ENCODE measurements at places on chromosomes 5 and 9.
A peak's percentile ranks its signal among the peaks of the same experiment; 100 is the strongest.

DNA sequence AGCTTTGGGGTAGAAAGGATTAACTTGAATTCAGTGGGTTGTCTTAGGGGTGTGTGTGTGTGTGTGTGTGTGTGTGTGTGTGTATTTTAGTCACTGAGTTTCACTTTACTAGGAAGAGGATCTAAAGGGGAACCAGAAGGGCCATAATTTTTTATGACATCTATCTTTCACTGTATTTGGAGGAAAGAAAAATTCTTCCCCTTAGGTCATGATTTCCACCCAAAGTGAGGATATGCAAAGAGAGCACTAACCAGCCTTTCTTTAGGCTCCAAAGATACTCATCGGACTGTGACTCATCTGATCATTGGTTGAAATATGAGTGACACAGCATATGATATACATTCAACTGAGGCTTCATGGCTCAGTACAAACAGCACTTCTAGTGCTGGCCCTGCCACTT is 75.2 kb upstream of the RASGRF2 start:
- DNase-seq = no peak

DNA sequence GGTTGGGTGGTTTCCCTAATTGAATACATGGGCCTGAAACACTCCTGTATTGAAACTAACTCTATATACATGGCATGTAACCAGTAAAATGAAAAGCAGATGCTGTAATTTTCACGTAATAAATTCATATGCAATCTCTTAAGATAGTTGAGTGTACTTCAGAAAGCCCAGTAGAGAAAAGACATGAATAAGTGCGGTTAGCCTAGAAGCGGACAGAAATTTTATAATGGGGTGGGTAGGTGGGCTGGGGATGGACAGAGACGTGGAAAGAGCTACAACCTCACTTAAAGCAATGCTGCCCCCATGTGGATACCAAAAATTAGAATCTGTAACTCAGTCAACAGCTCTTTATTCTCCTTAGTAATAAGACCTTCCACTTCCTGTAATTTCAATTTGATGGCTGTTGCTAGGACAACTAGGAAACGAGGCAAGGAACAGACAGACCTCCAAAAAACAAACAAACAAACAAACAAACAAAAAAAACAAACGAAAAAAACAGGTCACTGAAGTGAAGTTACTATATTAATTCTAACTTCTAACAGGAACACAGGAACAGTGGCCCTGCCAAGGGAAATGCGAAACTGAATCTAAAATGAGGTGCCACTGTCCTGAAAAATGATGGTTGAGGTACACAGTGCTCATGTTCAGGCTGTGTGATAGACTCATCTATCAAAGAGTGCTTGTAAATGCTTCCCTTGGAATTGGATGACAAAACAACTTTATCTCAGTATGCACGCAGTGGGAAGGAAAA is 103.4 kb upstream of the GNA14 start:
- peak; percentile 55 for DNase-seq

DNA sequence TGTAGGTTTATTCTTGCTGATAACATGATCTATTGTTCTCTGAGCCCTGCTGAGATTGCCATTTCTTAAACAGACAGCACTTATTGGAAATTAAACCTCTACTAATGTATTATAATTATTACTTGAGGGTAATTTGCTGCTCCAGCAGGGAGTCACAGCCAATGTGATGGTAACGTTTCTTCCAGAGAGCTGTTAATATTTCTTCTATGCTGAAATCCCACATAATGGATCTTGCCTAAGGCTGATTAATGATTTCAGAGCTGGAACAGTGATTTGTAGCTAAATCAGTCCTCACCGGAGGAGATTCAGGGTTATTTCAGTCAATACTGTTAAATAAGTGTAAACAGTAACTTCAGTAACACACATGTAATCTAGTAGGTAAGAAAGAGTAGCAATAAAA is 170.1 kb downstream of the CDH12 start:
- DNase-seq = no peak

- no peak for DNase-seq
Measured at GRCh38 chr9:124365036-124365435, 50.2 kb downstream of the PSMB7 start.

DNA sequence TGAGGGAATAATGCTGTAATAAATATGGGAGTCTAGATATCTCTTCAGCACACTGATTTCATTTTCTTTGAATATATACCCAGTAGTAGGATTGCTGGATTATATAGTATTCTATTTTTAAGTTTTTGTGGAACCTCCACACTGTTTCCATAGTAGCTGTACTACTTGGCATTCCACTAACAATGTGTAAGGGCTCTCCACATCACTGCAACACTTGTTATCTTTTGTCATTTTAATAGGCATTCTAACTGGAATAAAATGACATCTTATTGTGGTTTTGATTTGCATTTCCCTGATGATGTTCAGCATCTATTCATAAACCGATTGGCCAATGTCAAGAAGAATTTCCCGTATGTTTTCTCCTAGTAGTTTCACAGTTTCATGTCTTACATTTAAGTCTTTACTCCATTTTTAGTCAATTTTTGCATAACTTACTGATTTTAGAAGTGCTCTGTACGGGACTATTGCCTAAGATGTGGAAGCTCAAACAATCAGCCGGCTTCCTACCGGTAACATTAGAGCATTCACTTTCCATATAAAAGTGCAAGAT is 1078.8 kb downstream of the TAF11L14 start:
- DNase-seq = no peak

GRCh38 chr5:19266791-19267190 is 721.2 kb downstream of the CDH18 start:
- no peak for DNase-seq

GRCh38 chr9:129580211-129580915 is 40.5 kb downstream of the C9orf50 start:
- no peak for DNase-seq

DNA sequence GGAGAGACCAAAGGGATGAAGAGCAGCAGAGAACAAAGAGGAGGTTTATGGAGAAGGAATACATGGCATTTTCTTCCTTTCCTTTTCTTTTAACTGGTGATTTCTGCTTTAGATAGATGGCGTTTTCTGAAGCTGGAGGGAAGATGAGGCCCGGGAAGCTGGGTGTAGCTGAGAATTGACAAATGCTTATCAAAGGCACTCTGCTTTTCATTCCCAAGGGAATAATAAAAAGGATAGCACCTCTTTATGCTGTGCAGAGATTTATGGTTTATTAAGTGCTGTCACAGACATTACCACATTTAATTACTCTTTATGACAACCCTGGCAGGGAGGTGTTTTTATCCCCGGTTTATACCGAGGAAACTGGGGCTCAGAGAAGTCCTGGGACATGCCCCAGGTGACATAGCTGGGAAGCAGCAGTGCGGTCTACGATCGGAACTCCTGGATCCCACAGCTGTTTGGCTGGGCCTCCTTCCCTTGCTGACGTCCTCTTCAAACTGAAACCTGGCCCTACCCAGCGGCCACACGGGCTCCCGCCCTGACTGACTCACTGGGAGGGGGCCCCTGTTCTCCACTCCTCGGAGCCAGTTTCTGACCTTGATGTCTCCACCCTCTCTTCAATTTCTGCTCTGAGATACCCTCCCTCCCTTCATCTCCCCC is 8.2 kb upstream of the EPB41L4B start:
- DNase-seq = no peak

Data from ACHN (cell line).